Naive thymus-derived CD8-positive, alpha-beta T cell (primary cell): ENCODE measurements at places on chromosomes 4 and X.

DNA sequence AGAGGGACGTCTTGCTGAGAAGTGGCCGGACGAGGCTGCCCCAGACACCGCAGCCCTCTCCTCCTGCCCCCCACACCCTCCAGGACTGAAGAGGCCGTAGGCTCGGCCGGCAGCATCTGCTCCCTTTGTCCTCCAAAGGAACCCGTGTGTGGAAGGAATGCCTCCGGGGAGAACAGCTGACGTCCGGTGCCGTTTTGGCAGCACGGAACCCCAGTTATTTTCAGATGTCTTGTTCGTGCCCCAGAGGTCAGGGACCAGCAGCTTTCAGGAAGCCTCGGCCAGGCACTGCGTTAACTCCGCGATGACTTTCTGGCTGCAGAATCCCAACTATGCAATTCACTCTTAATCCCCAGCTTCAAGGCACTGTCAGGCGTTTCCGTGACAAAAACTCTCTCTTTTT lies 10.9 kb upstream of the PPP2R3B start:
- H3K27ac ChIP-seq: no peak overlapping the region
- DNase-seq: no peak
- no peaks in the 10 kb centered on the region for H3K4me1 ChIP-seq
- H3K36me3 ChIP-seq: peaks cover 2% of the 10 kb centered on the region

- H3K4me3 ChIP-seq: no peak overlapping the region
- peaks cover 6% of the 10 kb centered on the region for H3K4me1 ChIP-seq
- peaks cover 8% of the 10 kb centered on the region for H3K27me3 ChIP-seq
- no peak for DNase-seq
- no peaks in the 10 kb centered on the region for H3K36me3 ChIP-seq
- no peak overlapping the region for H3K27ac ChIP-seq
Measured at GRCh38 chr4:77623091-77623490, 17.5 kb downstream of the CXCL13 start.

- H3K27ac ChIP-seq: no peak overlapping the region
- no peaks in the 10 kb centered on the region for H3K36me3 ChIP-seq
- peak overlapping the region; percentile 47 for H3K4me3 ChIP-seq
Measured at GRCh38 chrX:150360331-150360730, 2.8 kb upstream of the MAMLD1 start.

GRCh38 chr4:17707671-17708070 lies 73.8 kb downstream of the FAM184B start:
- no peak overlapping the region for H3K27ac ChIP-seq
- no peak for DNase-seq
- H3K4me3 ChIP-seq: no peak overlapping the region
- H3K27me3 ChIP-seq: peaks cover 3% of the 10 kb centered on the region

- no peak overlapping the region for H3K4me3 ChIP-seq
- H3K36me3 ChIP-seq: no peaks in the 10 kb centered on the region
- no peaks in the 10 kb centered on the region for H3K4me1 ChIP-seq
- DNase-seq: no peak
Measured at GRCh38 chr4:106775636-106776035, 260.5 kb downstream of the DKK2 start.

GRCh38 chrX:21799767-21800166 lies 39.6 kb upstream of the MBTPS2 start:
- no peaks in the 10 kb centered on the region for H3K4me1 ChIP-seq
- no peaks in the 10 kb centered on the region for H3K36me3 ChIP-seq
- no peak overlapping the region for H3K4me3 ChIP-seq
- no peaks in the 10 kb centered on the region for H3K27me3 ChIP-seq
- DNase-seq: no peak
- H3K27ac ChIP-seq: no peak overlapping the region

GRCh38 chr4:78737973-78738372 lies 38.2 kb upstream of the BMP2K start:
- H3K27ac ChIP-seq: no peak overlapping the region
- no peak for DNase-seq
- H3K4me3 ChIP-seq: no peak overlapping the region
- peaks cover 17% of the 10 kb centered on the region for H3K4me1 ChIP-seq
- no peaks in the 10 kb centered on the region for H3K36me3 ChIP-seq
